ENCODE measurements at places on chromosomes 7 and 10.

DNA sequence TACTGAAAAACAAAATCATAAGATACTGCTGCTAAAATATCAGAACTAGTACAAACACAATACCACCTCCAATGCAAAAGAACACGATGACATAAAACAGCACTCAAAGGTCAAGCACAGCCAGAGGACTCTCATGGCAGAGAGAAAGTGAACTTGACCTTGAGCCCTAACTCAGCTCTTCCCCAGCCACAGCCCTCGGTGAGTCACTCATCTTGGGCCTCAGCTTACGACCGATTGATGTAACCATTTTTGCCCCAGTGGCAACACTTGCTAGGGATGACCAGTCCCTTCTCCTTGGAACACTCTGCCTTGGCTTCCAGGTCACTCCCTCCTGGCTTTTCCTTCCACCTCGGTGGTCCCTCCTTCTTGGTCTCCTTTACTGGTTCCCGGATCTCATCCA, 77.8 kb downstream of the JAZF1 start:
- DNase-seq, result no peak

DNA sequence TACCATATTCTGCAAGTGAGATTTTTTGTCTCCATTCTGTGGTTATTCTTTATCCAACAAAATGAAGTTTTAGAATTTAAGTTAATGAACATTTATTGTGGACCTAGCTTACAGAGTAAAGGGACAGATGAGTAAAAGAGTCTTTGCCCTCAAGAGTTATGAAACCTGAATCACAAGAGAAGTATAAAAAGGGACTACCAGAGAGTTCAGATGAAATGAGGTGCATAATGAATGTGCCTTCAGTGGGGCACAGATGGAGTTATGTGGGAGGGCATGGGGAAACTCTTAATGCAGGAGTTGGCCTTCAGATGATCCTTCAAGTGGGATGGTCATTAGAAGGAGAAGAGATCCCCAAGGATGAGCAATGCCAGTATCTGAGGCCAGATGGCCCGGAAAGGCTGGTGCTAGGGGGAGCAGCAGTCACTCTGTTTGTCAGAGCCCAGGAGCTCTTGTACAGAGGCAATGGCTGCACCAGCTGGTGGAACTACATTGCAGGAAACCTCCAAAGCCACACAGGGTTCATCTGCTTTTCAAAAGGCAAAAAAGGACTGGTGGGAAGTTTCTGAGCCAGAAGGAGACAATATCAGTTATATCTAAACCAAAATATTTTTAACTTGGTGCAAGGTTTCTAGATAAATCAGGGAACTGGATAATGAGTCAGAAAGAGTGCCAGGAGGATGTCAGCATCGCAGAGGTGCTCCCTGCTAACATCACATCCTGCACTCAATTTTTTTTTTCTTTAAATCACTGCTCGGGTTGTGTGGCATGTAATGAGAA, 162.0 kb downstream of the KLF6 start:
- peak; percentile 8 for DNase-seq

GRCh38 chr7:33040803-33041516, 21.6 kb downstream of the NT5C3A start:
- DNase-seq, result peak; percentile 82

DNA sequence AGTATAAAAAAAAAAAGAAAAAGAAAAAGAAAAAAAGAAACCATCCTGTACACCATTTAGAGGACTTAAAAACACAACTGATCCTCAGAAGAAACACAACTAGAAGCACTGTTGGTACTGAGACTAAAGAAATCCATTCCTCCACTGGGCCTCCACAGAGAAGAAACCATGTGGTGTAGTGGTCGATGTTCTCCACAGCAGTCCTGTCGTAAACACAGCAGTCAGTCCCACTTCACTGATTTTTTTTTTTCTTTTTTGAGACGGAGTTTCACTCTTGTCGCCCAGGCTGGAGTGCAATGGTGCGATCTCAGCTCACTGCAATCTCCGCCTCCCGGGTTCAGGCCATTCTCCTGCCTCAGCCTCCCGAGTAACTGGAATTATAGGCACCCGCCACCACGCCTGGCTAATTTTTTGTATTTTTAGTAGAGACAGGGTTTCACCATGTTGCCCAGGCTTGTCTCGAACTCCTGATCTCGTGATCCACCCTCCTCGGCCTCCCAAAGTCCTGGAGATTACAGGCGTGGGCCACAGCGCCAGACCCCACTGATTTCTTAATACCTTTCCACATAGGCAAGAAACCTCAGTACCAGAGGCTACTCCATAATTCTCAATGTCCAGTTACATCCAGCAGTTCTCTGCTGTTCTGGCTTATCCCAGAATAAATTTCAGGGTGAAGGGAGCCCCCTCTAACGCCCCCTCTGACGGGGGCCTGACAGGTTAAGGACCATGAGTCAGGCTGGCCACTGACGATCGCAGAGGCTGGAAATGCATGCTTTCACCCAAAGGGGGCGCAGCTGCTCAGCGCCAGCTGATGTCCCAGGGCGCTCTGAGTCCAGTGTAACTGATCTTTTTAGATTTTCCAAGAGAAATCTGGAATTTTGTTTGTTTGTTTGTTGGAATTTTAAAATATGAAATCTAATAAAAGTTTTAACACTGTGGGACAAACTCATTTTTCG, 24.8 kb upstream of the FFAR4 start:
- peak; percentile 22 for DNase-seq

DNA sequence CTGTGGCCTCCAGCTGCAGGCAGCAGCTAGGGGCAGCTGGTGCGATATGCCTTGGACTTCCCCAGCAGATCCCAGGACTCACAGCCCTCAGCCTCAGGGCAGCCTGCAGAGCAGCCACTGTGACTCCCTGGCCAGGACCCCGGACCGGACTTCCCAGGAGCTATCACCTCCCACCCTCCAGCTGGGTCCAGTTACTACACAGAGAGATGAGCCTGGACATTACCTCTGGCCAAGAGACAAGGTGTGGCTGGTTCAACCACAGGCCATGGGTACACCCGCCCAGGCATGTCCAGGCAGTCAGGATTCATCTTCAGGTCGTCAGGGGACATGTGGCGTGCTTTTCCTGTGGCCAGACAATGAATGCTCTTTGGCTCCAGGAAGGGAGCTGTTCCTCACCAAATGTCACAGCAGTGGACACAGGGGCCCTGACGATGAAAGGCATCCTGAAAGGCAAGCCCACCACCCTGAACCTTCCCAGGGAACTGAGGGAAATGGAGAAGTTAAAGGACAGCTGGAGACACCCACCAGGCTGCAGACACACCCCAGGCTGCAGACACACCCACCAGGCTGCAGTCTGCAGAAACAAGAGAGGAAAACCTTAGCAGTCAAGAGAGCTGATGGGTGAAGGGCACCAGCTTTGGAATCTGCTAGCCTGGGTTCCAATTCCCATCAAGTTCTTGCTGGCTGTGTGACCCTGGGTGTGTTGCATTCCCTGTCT, 25.8 kb upstream of the NANOS1 start:
- no peak for DNase-seq

DNA sequence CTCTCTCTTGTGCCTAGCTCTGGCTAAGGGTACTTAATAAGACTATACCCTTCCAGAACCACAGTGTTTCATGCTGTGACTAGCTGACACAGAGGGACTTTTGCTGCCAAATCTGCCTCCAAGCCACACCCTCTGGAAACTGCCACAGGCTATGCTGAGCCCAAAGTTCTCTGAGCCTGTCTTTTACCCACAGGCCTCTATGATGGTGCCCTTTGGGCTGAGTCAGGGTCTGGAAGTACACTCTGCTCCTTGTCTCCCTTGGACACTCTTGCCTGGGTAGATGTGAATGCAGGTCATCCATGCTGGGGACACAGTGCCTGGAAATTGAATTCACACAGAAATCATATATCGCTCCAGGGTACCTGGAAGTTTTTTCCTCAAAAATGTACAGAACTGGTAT, 22.6 kb downstream of the DYDC1 start:
- no peak for DNase-seq

GRCh38 chr7:155593461-155594162, 47.3 kb upstream of the CNPY1 start:
- DNase-seq, result no peak

GRCh38 chr7:55556031-55556430, 16.3 kb downstream of the VOPP1 start:
- DNase-seq, result no peak

- peak; percentile 0 for DNase-seq
Measured at GRCh38 chr7:34091321-34091917, 186.1 kb downstream of the BMPER start.

DNA sequence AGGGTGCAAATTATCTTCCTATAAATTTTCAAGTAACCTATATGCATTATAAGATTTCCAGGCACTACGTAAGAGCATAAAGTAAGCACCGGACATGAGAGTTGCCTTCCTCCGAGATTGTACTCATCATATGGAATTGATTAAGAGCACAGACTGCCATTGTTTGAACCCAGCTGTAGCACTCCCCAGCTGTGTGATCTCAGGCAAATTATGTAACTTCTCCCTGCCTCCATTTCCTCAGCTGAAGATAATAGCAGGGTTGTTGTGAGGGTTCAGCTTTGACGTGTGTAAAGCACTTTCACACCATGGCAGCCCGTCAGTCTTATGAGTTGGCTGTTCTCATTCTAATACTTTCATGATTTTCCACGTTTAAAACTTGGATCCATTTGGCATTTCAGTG, 122.6 kb downstream of the ITIH5 start:
- DNase-seq, result no peak

DNA sequence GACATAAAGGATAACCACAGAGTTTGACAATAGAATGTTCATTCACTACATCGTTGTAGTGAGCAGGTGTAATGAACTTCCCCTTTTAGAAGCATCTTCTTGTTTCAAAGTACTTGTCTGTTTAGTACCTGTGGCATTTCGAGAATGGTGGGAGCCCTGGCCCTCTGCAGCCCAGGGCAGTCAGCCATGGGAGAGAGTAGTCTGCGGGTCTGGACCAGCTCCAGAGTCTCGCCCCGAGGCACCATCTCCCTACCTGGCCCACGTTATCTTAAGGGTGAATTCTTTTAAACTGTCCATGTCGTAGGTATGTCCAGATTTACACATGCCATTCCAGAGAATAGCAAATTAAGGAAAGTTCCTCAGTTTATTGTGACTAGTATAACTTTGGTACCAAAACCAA, 99.7 kb downstream of the BMPR1A start:
- no peak for DNase-seq

DNA sequence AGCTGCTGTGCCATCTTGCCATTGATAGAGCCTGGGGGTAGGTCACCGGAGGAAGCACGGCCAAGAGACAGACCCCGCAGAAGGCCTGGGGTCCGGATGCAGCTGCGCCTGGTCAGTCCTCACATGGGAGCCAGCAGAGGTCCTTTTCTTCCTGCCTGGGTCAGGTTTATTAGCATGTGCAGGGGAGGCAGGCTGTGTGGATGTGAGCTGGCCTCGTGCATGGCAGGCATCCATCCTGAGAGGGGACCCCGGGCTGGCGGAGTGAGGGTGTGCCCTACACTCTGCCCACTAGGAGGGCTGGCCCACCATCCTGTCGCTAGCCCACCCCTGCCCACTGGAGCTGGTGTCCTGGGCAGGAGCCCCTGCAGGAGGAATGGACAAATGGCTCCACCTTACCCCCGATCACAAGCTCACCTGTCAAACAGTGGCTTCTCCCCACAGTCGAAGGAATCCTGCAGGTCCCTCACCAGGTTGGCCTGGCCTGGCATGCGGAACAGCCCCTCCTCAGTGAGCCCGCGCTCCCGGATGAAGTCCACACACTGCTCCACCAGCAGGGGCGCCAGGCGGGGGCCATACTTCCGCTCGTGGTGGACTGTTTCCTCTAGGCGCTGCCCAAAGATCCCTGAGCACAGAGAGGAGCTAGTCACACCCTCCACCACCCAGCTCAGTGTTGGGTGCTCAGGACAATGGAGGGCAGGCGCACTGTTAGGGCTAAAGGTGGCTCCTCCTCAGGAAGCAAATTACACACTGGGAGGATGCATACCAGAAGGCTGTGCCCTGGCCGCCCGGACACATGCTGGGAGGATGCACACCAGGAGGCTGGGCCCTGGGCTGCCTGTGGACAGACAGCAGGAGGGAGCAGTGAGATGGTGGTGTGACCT, 145.4 kb downstream of the ARHGAP22 start:
- no peak for DNase-seq

DNA sequence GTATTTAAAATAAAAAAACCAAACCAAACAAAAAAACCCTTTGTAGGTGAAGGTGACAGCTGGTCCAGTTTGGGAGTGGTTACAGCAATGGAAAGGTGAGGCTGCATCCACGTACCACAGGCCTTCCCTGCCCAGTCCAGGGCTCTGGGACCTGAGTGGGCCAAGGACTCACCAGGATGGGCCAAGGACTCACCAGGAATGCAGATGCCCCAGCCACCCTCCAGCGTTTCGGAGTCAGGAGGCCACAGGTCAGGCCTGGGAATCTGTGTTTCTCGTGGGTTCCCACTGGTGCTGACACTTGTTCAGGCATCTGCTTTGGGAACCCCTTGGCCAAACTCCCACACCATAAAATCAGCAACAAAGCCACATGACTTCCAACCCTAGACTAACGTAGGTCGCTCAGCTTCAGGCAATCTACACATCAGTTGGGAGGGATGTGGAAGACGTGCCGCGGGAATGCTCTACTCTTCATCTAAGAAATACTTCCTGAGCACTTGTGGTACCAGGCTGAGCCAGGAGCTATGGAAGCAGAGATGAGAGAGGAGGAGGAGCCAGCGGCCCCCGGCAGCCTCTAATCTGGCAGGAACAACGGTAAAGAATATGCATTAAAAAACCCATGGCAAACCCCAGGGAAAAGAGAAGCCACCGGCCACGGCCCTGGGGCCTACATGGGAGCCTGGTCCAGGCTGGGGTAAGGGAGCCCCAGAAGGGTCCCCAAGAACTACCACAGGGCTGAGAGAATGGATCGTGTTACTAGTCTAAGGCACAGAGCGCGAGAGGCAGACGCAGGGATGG, 473.4 kb downstream of the PTPRN2 start:
- DNase-seq, result no peak

- DNase-seq, result no peak
Measured at GRCh38 chr10:87605628-87606251, 53.9 kb upstream of the PAPSS2 start.

- DNase-seq, result no peak
Measured at GRCh38 chr10:80203835-80204676, 1.3 kb downstream of the ANXA11 start.

DNA sequence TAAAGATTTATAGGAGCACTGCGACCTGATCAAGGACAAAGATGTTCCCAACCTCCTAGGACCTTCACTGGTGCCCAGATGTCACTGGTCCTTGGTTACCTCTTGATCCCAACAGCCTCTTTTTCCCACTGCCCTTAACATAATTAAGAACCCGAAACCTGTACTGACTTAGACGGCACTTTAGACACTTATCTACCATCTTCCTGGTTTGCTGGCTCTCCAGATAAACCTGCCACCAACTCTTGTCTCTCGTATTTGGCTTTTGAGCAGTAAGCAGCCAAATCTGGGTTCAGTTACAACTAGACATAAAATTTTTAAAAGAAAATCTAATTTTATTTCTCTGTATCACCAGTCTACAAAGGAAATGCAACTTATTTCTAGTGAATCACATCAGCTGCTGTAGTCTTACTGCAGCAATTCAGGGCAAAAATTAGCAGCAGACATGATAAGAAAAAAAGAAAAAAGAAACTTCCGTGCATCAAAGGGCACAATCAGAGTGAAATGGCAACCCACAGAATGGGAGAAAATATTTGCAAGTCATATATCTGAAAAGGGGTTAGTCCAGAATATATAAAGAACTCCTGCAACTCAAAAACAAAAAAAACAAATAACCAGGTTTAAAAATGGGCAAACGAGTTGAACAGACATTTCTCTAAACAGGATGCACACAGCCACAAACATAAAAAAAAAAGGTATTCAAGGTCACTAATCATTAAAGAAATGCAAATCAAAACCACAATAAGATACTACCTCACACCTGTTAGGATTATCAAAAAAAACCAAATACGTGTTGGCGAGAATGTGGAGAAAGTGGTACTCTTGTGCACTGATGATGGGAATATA, 9.4 kb downstream of the ASB13 start:
- DNase-seq, result no peak
